Activated T-cell treated with anti-CD3 and anti-CD28 coated beads, Interleukin-2, amount 50 U/mL, for 72 hours (primary cell): ENCODE measurements at places on chromosomes 6 and 20. TPM values are rescaled to one million over a fixed set of nuclear protein-coding genes. Genes with fewer than 3 reads are reported as not detected.

DNA sequence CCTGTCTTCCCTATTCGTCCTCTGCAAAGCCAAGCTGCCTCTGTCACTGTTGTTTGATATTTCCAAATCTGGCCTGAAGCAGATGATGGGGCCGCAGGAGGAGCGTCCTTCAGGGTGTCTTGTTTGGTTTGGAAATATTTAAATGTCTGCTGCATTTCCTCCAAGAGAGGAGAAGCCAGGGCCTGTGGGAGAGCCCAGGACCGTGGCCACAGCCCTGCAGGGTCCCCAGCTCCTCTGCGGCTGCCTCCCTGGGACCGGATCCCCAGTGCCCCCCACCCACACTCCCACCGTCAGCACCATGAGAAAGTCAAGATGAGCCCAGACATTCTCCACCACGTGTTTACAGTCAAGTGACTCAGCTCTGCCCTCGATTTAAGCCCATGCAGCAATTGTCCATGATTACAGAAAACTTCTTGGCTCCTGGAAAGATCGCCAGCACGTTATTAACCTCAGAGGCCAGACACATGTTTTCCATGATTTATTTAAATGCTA, 18.2 kb downstream of the FOXF2 start:
- DNase-seq: no peak

GRCh38 chr6:168164462-168165061, 85.5 kb upstream of the FRMD1 start:
- DNase-seq: no peak

GRCh38 chr6:101011186-101011585, 130.1 kb upstream of the ASCC3 start:
- no peak for DNase-seq

DNA sequence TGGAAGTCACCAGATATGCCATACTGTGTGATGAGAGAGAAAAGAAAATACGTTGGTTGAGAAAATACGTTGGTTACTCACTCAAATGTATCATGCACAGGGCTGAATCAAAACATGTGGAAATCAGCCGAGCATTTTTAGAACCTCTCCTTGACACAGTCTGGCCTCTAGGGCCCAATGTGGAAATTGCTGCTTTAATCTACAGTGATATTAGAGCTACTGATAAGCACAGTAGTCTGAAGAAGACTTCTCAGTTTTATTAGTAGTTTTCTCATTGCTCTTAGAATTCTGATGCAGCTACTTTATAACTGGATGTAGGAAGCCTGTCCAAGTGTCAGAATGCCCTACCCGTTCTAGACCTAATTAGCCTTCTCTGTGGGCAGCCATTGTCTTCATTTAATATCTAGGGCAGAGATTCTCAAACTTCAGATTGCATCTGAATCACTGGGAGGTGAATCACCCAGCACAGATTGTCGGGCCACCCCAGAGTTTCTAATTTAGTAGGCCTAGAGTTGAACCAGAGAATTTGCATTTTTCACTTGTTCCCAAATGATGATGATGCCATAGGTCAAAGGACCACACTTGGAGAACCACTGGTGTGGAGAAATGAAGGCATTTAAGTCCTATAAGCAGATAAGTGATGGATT, 229.1 kb downstream of the PLCB1 start:
- DNase-seq: peak; percentile 19

The PEX7 gene
- 3.8 TPM for total RNA-seq

- peak; percentile 14 for DNase-seq
Observed at GRCh38 chr6:130602151-130602770, 224.9 kb upstream of the SMLR1 start.

DNA sequence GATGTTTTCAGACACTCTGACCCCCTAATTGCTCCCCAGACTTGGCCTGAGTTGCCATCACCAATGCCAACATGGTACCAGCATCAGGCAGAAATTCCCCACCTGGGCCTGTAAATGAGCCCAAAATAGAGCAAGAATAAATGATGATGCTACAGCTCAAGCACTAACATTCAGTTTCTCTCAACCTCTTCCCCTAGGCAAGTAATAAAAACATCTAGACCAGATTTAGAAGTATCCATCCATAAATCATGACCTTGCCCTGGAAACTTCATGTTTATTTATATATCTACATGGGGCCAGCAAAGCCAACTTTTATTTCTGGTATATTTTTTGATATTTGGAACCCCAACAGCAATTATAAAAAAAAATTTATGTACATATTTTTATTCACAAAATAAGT, 221.4 kb upstream of the PLN start:
- DNase-seq: no peak

DNA sequence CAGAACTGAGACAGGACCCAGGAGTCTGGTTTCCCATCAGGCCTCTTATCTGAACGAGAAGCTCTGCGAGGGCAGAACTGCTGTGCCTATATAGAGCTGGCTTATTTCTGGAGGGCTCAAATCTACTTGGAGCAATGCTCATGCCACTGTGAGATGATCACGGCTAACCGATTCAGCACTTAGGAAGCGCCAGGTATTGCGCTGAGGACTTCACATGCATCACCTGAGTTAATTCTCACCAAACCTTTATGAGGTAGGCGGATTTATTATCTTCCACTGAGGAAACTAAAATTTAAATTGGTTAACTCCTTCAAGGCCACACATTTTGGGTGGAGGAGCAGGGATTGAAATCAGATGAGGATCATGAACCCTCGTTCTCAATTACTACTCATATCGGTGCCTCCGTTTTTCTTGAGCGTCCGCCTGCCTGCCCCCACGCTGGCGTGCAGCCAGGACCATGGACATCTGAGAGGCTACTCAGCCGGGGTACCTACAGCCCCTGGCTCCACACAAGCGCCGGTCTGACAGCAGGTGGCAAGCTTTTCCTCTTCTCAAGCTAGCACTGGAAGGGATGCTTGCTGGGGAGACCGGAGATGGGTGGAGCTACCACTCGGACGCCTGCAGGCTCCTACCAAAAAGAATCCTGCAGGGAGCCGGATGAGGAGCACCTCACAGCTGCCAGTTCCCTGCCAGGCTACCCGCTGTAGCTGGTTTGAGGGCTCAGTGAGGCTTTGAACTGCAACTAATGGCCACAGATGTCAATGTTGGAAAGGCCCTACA, 1.0 kb upstream of the PCIF1 start:
- peak; percentile 68 for DNase-seq

GRCh38 chr6:77038807-77039206, 424.5 kb downstream of the HTR1B start:
- no peak for DNase-seq

The CAGE1 gene
- 0.31 TPM for total RNA-seq

The RWDD1 gene
- 42.4 TPM for total RNA-seq

DNA sequence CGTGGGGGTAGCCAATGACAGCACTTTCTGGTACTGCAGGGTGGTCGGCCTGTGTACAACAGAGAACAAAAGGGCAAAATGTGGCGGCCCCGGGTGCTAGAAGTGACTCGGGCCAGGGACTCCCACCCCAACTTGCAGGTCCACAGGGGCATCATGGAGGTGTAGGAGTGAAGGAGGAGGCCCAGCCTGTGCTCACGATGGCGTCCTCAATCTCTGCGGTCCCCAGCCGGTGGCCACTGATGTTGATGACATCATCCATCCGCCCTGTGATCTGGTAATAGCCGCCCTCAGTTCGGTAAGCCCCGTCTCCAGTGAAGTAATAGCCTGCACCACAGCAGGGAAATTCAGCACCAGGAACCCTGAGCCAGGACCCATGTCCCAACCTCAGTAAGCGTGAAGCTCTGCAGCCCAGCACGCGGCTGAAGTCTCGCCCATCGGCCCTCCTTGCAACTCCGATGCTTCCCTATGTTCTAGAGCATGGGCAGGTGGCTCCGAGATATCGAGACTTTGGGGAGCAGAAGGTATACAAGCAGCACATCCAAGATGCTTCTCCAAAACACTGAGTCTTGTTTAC, 20.2 kb upstream of the APMAP start:
- DNase-seq: no peak

DNA sequence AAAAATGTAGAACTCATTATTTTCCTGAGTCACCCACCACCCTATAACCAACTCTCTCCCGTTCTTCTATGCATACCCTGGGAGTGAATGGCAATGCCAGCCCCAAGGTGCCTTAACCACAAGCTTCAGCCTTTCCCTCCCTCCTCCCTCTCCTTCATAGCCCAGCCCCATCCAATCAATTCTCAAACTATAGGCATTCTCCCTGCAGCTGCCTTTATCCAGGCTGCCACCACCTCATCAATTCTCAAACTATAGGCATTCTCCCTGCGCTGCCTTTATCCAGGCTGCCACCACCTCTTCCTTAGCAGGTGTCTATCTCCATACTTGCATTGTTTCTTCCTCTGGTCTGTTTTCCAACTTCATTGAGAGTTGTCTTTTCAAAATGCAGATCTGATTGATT, 77.1 kb downstream of the PLEKHG1 start:
- DNase-seq: no peak

- no peak for DNase-seq
Observed at GRCh38 chr6:137768935-137769334, 98.1 kb upstream of the TNFAIP3 start.

DNA sequence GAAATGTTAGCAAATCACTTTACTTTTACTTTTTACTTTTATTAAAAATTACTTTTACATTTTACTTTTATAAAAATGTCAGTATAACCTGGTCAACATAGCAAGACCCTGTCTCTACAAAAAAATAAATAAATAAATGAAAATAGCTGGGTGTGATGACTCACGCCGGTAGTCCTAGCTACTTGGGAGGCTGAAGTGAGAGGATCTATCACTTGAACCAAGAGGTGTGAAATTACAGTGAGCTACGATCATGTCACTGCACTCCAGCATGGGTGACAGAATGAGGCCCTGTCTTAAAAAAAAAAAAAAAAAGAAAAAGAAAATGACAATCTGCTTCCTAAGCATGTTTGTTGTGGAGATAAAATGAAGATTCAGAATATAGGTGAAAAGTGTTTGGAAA, 31.0 kb upstream of the FBXO30 start:
- DNase-seq: no peak

- no peak for DNase-seq
Observed at GRCh38 chr20:41669708-41670263, 51.6 kb upstream of the CHD6 start.

The OLIG3 gene
- total RNA-seq: 0.35 TPM

DNA sequence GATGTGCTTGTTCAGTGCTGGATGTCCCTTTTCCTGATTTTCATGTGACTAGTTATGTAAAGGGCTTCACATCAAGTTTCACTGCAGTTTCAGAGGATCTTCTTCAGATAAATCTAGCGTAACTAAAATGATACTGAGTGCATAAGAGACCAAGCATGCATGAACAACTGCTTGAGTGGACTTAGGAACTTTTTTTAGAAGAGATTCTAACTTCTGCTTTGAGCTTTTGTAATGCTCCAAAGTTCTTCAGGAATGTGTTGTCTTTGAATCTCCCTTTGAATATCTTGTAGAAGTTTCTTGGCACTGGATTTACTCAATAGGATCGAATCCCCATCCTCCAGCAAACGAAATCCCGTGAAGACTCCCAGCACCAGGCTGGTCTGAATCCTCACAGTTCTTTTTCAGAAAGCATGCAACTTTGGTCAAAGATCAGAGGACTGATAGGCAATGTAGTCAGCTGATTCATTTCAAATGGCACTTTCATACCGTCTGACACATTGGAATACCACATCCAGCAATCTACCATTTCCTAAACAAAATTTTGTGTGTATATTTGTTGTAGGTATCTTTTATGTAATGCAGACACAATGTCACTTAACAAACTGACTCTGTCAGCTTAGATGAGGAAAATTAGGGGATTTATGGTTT, 33.2 kb downstream of the ENPP1 start:
- no peak for DNase-seq

The PBOV1 gene
- not detected for total RNA-seq

DNA sequence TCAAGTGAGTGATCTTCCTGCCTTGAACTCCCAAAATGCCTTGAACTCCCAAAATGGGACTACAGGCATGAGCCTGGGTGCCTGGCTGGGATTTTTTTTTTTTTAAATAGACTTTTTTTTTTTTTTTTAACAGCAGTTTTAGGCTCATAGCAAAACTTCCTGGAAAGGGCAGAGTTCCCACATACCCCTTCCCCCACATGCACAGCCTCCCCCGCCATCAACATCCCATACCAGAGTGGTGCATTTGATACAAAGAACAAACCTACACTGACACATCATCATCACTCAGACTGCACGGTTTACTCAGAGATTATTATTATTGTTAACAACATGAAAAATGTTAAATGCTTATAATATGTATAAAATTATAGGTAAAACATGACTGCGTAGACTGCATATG, 26.0 kb downstream of the UQCC1 start:
- no peak for DNase-seq

DNA sequence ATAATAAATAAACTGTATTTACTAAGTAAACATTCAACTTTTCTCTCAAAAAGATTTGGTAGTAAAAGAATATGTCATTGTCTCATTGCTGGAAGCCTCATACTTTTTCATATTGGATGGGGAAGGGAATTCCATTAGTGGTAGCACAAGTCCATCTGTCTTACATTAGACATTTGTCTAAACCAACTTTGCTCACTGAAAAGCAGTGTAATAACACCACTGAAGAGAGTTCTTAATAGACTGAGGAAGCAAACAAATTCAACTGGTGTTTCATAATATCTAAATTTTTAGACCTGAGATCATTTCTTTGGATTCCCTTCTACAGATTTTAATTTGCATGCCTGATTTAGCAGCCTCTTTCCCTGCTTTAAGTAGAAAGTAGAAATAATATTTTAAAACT, 62.7 kb downstream of the PLCB1 start:
- DNase-seq: no peak

GRCh38 chr20:36875702-36876472, at the start of gene TLDC2:
TLDC2 (plus strand) TSS chr20:36876138; CDS start chr20:36876175, 37 bp downstream.
- DNase-seq: no peak

DNA sequence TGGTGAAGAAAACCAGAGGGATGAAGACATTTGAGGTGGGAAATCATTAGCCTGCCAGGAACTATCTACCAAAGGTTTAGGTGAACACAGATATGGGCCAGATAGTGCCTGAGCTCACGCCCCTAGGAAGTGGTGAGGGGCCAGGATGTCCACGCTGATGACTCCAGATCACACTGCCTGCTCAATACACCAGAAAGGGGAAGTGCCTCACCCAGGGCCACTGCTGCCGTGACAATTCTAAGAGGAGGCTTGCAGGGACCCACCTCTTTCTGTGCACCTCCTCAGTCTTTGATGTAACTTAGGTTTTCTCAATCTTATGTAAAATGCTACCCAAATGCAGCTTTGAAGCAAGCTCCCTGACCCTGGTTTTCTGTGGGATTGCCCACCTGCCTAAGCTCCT, 5.4 kb upstream of the RAB44 start:
- peak; percentile 47 for DNase-seq

DNA sequence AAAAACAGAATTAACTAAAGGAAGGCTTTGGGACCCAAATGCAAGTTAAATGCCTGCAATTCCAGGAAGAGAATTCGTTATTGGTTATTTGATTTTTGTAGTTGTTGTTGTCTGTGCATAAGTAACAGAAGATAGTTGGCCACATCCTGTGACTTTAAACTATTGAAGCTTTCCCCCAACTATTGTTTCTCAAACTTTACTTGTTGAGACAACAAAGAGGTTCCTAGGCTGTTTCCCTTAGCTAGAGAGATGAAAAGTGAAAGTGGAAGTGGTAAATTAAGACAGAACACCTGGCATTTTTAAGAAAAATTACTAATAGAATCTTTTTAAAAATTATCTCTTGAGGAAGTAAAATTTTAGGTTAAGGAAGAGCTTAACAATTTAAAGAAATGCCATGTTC, 525.2 kb downstream of the PKHD1 start:
- no peak for DNase-seq

GRCh38 chr6:170291271-170292110, 613 bp upstream of the DLL1 start:
- DNase-seq: peak; percentile 59

GRCh38 chr6:35485402-35485877, 11.4 kb downstream of the TEAD3 start:
- no peak for DNase-seq

The CTCFL gene
- not detected for total RNA-seq

The COL10A1 gene
- not detected for total RNA-seq

The CD24 gene
- 0.34 TPM for total RNA-seq
